Hypothalamus (tissue), 51 donors: ENCODE measurements at places on chromosomes 6 and 20.

- DNase-seq = no peak
These were observed 47.6 kb upstream of the NOTCH4 start for GRCh38 chr6:32271429-32271828.

GRCh38 chr6:127300411-127300810 is 33.7 kb downstream of the RNF146 start:
- DNase-seq = no peak

DNA sequence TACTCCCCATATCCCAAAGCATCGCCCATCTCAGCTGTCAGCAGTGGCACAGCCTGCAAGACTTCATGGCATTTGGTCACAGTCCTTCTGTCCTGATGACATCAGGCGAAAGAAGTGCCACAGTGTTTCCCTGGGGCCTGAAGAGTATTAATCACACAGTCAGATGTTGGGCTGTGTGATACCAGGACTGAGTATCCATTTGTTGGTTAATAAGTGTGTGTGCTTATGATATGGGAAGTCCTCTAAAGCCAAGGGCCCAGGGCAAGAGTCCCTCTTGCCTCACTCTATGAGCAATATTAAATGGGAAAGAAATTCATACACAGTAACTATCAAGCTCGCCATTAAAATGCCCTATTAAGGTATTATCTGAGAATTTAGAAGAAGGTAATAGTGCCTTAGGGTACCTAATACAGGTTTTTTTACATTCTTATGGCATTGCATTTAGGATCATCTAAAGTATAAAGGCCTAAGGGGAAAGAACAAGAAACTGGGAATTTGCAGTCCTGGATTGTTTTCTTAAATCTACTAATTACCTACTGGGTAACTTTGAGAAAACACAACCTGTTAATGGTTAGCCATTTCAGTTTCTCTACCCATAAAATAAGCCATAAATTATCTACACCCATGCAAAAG is 204.1 kb upstream of the PREP start:
- no peak for DNase-seq

- no peak for DNase-seq
These were observed at the start of gene PRR18 for GRCh38 chr6:166308033-166308768. Gene PRR18 (minus strand): TSS chr6:166308392. CDS start chr6:166308142, 250 bp downstream.

DNA sequence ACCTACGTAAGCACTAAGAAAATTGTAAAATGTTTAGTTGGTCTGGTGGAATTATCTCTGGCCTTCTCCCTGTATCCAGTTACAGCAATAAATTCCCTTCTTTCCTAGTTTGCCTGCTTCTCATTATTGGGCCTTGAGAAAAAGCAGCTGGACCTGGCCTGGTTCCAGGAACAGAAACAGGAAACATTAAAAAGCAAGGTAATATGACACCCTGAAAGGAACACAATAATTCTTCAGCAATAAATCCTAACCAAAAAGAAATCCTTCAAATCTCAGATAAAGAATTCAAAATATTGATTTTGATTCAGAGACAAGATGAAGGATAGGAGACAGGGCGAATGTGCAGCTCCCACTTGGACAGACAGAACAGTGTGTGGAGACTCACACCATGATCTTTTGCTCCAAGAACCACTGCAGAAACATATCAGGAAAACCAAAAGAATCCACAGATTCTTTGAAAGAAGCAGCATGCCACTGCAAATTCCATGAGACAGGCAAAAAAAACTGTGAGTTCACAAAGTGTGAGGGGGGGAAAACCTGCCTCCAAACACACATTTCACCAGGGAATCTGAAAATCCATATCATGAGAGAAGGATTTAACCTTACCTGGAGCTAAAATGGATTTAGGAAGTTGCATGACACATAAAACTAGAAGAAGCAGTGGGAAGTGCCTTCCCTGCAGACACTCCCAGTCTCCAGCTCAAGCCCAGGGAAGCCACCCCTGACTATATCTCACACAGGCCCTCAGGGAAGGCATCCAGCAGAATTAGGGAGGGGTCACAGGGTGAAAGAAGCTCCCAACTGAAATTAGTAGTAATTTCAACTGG is 28.9 kb downstream of the TREM1 start:
- DNase-seq = no peak

DNA sequence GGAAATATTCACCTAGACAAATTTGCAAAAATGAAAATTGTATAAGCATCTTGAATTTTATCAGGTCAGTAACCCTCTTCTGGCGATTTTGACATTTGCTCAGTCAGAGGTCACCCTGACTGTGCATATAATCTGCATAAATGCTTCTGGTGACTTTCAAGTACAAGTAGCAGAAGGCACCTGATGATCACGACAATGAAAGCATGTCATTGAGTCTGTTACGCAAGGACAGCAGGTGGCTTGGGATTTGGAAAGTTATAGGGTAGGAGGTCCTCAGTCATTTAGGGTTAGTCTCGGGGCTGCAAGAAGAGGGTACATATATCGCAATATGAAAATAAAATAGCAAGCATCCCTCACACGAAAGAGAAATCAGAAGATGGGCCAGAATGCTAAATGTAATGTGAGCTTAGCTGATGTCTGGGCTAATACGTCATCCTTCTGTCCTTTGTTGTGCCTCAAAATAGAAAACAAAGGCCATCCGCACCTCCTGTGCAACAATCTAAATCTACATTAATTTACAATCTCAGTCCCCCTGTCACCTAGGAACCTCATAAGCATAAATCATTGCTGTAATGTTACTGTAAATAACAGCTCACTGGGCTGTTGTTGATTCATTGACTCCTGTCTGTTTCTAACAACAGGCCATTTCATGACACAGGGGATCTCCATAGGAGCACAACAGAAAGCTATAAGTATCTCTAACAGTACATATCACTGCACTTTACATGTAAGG is 155.2 kb upstream of the RSPO3 start:
- no peak for DNase-seq

- DNase-seq = no peak
These were observed 602.4 kb downstream of the COL12A1 start for GRCh38 chr6:74603322-74604076.

- DNase-seq = no peak
These were observed 8.3 kb downstream of the TENT5A start for GRCh38 chr6:81744131-81744530.

GRCh38 chr20:1124421-1124820 is 6.0 kb downstream of the PSMF1 start:
- DNase-seq = no peak

DNA sequence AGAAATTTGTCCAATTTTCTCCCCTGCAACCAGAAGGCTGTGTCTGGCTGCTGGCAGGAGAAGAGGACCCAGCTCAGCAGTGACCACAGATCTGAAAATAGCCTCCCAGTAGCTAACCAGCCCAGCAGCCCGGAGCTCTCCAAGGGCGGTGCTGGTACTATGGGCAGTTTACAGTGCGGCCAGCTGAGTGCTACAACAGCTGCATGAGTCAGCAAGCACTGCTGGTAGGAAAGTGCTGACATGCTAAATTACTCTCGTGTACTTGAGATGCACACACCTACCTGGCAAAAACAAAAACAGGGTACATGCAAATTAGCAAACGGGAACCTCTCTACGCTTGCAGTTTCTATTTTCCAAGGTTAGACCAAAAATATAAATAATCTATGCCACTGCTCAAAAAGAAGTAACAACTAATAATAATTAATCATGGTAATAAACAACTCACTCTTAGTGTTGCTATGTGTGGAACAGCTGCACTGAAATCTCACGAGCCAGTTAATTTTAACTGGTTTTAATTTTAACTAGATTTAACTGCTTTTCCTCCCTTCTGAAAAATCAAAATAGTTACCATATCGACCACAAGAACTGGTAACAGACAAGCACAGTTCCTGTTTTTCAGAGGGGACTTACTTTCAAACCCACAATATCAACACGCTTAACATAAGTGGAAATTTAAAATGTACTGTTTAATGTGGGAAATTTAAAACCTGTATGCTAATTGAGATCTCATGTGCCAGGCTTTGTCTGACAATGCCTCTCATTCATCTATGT is 10.8 kb downstream of the BACH2 start:
- no peak for DNase-seq

DNA sequence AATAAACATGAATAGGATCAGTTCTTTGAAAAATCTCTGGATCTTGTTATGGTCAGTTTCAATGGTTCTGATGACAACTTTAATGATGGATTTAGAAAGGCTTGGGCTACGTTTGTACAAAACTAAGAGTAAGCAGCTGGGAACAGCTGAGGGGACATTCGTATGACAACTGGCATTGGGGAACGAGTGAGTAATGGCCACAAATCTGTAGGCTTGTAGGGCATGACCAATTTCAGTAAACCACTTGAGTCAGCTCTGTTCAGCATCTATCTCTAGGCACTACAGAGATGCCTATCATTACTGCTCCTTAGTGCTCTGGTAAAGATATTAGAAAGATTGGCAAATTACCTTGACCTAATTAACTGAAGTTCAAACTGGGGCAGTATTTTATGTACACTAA is 1375.6 kb downstream of the EPHA7 start:
- DNase-seq = no peak

GRCh38 chr20:3866464-3866863 is 19.8 kb downstream of the MAVS start:
- no peak for DNase-seq

DNA sequence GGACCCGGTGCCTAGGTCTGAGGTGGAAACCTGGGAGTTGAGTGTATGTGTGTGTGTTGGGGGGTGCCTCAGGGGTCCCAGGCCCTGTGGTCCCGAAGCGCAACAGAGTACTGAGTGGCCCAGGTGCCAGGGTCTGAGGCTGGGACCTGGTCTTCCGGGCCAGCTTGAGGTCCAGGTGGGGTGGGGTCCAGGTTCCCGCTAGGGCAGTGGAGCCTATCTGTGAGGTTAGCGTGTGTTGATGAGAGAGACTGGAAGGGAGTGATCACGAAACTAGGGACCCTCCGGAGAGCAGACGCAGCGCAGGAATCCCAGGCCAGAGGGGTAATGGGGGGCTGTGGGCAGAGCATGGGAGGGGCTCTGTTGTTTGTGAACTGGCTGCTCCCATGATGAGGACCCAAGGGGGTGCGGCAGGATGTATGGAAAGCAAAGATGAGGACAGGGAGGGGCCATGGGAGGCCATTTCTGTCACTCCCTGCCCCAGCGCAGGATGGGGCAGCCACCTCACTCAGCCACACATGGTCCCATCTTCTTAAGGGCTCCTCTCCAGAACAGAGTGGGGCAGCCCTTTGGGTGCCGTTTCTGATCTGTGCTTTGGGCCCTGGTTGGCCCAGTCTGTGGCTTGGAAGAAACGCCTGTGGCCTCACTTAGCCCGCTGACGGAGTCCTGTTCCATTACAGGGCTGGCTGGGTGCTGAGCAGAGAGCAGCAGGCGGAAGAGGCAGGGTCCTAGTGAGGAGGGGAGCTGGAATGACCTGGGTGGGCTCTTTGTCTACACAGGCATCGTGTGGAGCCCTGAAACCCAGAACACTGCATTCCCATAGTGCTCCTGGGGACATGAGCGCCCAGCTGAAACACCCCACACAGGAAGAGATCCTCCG is 872 bp downstream of the HSPA12B start:
- DNase-seq = no peak

GRCh38 chr20:4956200-4956810 is 45.0 kb downstream of the SLC23A2 start:
- no peak for DNase-seq

DNA sequence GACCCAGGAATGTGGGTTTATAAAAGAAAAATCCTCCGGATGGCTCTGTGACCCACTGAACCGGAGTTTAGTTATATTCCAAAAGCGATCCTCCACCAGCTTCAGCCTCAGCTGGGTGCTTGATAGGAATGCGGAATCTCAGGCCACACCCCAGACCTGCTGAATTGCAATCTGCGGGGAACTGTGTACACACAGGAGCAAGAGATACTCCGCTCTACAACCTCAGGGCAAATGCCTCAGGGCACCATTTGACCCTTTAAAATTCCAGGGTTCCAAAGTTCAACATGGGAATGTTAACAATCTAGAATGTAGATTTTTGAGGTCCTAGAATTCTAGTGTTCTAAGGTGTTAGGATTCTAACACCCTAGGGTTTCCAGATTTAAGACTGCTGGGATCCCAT is 10.8 kb downstream of the BPIFA2 start:
- no peak for DNase-seq

- DNase-seq = no peak
These were observed 155.7 kb downstream of the RIMS1 start for GRCh38 chr6:72042088-72042487.

DNA sequence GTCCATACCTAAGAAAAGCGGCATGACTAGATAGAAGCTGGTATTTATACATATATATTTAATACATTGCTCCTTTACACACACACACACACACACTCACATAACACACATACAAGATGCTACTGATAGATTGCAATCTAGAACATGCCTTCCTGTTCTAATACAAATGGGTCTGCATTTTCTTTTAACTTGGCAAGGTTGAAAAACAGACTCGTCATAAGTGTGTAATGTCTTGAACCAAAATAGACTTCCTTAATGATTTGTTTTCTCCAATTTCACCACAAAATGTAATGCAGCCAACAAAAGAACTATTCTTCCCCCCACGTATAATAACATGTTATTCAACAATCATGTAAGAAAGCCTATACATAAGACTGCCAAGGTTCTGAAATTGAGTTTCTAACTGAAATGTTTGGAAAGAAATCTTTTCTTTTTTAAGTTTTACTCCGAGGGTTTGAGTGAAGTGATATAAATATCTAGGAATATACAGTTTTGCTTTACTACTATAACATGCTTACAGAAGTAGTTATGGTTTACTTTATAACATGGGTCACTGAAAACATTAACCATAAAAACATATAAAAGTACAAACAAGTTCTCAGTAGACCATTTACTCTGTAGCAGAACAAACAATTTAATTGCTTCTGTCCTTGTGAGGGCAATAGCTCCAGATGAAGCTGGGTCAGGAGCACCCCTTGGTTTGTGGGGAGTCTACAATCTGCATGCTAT is 207.5 kb downstream of the FOXC1 start:
- DNase-seq = no peak

DNA sequence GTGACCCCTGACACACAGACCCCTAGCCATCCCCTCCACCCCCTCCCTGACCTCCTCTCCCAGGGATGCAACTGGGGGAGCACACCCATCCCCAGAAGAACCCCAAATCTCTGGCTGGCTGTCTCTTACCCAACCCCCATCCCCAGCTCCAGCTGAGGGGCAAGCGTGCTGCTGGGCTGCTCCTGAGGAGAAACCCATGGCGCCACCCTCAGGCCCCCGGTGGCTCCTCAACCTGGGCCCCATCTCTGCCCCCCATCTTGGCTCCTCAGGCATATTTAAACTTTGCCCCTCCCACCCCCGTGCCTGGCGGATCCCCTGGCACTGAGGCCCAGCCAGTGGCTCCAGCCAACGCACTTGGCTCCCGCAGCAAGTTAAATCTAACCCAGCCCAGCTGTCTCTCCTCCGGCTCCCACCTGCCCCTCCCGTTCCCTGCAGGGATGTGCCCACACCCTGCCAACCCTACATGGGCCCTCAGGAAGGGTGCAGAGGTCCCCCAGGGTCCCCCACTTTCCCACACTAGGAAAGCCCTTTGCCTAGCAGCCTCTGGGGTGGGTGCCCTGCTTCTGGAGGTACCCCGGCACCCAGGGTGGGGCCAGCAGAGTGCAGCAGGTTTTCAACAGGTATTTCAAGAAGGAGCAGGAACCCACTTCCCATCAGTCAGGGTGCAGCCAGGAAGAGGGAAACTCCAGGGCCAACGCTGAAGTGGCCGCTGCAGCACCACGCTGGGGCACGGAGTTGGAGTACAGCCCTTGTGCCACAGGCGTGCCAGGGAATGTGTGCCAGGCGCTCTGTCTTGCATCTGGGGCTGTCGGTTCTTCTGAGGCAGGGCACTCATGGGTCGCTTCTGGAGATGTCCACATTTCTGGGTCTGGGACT is 5.3 kb upstream of the OSBPL2 start:
- no peak for DNase-seq
